Fibroblast of villous mesenchyme (primary cell): ENCODE measurements at places on chromosomes 5 and 9. TPM values are rescaled to one million over a fixed set of nuclear protein-coding genes. Genes with fewer than 3 reads are reported as not detected.

DNA sequence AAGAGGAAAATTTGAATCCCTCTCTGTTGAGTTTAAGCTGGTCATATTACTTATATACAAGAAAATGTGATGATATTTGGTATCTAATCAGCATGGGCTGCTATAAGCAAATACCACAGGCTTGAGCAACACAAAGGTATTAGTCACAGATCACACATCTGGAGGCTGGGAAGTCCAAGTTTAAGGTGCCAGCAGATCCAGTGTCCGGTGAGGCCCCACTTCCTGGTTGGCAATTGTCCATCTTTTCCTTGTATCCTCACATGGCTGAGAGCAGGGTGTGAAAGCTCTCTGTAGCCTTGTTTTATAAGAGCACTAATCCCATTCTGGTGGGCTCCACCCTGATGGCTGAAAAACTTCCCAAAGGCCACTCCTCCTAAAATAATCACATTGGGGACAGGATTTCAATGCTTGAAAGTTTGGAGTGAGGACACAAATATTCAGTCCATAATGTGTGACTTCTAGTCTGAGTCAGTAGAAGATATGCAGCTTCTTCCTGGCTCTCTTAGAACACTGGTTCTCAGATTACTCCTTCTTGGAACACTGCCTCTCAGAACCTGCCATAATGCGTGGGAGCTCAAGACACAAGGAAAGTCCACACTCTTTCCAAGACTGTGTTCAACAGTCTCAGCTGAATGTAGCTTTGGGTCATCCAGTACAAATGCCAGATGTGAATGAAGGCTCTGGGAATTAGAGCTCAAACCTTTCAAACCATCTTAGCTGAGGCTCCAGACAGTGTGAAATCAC lies 124.1 kb downstream of the PRDM9 start:
- DNase-seq, result peak; percentile 2

DNA sequence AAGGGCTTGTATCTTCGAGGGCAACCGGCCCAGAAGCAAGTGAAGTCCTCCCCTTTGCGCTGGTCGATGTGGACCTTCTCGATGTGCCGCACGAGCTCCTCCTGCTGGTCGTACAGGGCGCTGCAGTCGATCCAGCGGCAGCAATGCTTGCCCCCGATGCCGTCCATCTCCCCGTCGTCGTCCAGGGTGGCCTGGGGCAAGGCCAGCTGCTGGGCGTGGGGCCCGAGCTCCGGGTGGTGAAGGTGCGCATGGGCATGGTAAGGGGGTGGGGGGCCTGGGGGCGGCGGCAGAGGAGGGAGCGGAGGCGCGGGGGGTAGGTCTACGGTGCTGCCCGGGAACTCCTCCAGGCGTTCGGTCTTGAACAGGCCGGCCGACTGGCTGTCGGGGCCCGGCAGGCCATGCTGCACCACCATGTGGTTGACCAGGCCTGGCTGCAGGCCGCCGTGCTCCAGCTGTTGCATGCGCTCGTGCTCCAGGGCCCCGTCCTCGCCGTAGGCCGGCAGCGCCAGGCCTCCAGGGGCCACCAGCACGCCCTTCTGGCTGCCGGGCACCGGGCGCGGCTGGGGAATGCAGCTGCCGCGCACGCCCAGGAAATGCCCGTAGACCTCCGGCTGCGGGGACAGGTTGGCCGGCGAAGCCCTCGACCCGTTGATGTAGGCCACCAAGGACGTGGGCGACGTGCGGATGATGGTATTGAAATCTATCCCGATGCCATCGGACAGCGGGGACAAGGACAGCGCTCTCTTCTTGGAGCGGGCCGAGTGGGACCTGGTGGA lies 181.8 kb downstream of the GLIS3 start:
- no peak for DNase-seq

DNA sequence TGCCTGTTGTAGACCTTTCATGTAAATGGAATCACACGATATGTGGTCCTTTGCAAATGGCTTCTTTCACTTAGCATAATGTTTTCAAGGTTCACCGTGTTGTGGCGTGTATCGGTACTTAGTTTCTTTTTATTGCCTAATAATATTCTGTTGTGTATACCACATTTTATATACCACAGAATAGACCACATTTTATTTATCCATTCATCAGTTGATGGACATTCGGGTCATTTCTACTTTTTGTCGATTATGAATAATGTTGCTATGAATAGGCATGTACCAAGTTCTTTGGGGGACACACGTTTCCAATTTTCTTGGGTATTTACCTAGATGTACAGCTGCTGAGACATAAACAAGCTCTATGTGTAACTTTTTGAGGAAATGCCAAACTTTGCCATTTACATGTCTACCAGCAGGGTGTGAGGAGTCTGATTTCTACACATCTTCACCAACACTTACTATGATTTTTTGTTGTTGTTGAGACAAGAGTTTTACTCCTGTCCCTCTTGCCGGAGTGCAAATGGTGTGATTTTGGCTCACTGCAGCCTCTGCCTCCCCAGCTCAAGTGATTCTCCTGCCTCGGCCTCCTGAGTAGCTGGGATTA lies 144.7 kb downstream of the RGS3 start:
- DNase-seq, result no peak

DNA sequence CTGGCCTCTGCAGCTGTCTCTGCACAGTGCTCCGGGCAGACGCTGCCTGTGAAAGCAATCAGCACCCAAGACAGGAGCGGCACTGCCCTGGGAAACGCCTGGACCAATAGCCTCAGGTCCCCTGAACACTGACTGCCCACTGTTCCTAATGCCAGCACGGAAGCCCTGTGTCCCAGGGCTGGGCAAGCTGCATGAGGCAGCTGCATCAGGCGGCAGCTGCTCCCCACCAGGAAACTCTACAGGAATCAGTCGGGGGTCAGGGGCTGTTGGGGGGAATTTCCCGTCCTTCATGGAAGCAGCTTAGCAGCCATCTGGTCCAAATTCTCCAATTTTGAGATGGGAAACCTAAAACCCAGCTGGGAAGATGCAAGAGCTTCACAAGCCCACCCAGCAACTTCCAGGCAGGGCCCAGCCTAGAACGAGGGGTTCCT lies 118.6 kb downstream of the VAV2 start:
- peak; percentile 12 for DNase-seq

GRCh38 chr9:127918183-127919107 lies 1.6 kb upstream of the ST6GALNAC4 start:
- peak; percentile 64 for DNase-seq

GRCh38 chr9:84652496-84653120 lies 16.9 kb upstream of the NTRK2 start:
- DNase-seq, result no peak

DNA sequence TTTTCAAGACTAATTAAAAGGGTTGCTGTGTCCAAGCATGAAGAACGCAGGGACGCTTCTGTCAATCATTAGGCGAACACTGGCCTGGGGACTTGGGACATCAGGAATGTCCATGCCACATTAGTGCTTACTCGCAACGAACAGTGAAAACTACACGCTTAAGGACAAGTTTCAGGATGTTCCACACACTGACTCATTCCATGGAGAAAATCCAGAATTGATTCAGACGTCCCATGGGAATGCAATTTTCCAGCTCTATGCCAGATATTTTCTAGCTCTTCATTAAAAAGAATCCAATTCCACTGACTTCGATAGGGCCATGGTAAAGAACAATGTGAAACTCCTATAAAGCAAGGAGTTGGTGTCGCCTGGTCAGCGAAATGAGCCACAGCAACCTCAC lies 98.2 kb downstream of the CAMSAP1 start:
- peak; percentile 17 for DNase-seq

- no peak for DNase-seq
Observed at GRCh38 chr5:143614831-143615230, 197.1 kb upstream of the HMHB1 start.

DNA sequence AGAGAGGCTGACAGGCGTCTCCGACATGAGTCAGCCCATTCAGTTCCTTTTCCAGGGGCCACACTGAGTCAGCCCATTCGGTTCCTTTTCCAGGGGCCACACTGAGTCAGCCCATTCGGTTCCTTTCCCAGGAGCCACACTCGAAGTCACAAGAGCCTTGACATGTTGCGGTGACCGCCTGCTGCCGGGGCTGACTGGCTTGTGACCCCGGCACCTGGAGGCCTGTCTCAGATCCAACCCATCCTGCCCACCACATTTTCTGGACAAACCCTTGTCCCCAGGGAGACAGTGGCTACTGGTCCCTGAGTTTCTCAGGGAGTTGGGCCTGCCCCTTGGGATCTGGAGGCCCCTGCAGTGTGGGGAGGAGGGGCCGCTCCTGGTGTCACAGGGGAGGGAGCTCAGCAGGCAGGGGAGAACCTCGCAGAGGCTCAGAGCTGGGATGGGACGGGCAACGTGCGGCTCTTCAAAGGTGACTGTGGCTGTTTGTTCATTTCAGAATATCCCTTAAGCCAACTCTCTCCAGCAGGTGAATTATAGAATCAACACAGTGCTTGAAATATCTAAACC lies 40.5 kb upstream of the LPCAT1 start:
- DNase-seq, result no peak

DNA sequence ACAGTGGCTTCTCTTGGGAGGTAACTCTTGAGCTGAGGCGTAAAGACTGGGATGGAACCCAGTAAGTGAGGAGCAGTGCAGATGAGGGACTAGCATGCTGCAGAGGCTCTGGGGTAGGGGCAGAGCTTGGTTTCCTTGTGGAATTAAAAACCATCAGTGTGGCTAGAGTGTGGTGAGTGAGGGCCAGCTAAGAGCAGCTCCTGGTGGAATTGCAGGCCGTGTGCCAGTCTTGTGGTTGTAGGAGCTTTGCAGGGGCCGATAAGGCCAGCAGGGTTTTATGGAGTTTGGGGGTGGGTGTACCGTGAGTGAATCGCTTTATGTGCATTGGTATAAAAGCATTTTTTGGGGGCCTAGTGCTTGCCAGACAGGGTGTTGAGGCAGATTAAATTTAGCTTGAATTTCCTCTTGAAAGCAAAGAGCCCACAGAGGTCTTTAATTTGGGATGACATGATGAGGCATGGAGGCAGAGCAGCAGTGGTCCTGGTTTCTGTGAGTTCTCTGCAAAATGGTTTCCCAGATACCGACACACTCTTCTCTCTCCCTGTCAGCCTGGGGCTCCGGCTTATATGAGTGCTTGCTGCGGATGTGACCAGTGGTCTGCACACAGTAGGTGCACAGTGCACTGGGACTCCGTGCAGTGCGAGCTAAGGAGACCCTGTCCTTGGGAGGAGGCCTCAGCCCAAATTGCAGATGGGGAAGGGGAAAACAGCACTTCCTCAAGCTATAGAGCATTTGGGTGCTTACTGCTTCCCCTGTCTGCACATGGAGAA lies 176.4 kb upstream of the PITX1 start:
- DNase-seq, result peak; percentile 40

- no peak for DNase-seq
Observed at GRCh38 chr9:134411440-134412297, 85.4 kb downstream of the RXRA start.

- no peak for DNase-seq
Observed at GRCh38 chr5:136998854-136999357, 500.2 kb downstream of the SPOCK1 start.

- DNase-seq, result no peak
Observed at GRCh38 chr5:1291611-1292080, 3.2 kb downstream of the TERT start.

GRCh38 chr5:147481376-147481775 lies 28.5 kb downstream of the DPYSL3 start:
- DNase-seq, result peak; percentile 92

DNA sequence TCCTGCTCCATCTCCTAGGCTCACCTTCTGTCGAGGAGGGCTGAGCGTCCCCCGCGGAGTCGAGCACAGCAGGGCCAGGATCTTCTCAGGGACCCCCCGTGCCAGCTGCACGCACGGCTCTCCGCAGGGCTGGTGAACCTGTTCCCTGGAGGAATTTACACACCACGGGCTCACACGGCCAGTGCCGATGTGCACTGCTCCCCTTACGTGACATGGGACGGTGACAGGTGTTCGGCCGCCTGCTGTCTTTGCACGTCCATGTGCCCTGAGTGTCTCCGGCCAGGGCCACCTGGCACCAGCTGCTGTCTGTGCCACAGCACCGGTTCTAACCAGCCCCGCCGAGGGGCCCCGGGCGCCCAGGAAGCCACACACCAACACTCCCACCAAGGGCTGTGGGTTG lies 8.7 kb upstream of the AGPAT2 start:
- DNase-seq, result no peak

DNA sequence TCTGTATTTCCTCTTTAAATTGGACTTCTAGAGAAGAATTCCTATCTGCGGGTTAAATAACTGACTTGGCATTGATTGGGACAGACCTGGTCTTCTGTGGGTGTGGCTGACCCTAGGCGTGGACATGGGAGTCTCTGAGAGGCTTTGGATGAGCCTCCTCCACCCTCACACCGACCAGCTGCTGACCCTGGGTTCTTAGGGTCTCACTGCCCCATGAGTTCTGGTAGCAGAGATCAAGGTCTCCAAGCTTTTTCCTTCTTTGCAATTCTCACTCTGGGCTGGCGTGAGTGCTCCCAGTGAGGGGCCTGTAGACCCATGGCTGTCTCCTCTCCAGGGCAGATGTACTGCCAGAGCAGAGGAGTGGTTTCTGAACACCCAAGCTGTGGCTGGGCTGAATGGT lies 41.6 kb upstream of the PITX1 start:
- DNase-seq, result no peak

DNA sequence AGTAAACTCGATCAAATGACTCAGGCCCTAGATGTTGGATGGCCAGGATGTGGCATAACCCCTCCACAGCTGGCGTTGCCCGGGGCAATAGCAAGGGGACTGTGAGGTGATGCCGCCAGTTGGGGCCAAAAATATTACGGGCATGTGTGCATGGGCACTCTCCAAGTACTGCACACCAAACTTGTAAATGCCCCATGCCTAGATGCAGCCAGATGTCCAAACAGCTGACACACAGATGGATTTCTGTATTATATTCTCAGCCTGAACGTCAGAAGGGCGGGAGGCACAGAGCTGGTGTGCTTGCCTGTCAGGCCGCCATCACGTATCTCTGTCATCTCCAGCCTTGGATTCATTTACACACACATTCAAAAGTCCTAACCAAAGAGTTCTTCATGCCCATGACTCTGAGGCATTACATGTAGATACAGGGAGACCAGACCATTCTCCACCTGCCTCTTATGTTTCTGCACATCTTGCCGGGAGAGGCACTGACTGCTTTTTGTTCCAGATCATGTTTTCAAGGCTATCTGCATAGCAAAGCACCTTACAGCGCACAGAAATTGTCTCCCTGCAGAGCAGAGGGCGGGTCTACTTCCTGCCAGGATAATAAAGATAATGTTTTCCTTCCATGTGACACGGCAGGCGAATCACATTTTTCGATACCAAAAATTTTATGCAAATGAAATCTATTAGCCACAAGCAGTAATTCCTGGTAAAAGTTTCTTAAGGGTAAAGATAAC lies 200.9 kb upstream of the ADAMTS16 start:
- no peak for DNase-seq

DNA sequence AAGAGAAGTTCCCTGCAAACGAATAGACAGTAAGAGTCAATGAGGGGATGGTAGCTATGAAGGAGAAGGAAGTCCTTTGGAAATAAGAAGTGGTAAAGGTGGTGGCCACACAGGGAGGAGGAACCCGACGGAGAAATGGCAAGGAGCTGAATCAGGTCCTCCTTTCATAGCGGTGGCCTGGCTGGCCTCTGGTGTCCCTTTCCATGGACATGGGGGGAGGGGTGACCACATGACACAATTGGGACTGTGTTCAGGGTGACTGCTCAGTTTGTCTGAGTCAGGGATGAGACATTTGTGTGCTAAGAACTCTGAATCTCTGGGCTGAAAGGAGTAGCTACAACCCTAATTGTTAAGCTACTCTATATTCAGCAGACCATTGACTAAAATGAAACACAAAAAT lies 28.7 kb upstream of the TIMD4 start:
- DNase-seq, result no peak

KCNV2 gene
- not detected in 2 replicates for total RNA-seq

INSL4 gene
- total RNA-seq, result not detected in 2 replicates

SLC35A4 gene
- 11.9 and 13.8 TPM in 2 replicates for total RNA-seq

PCDHGA11 gene
- 11.0 and 15.5 TPM in 2 replicates for total RNA-seq

CDH12 gene
- total RNA-seq, result not detected in 2 replicates
